Aorta (tissue), 5 donors: ENCODE measurements at places on chromosomes 13 and 19. TPM values are rescaled to one million over a fixed set of nuclear protein-coding genes. Genes with fewer than 3 reads are reported as not detected.

DNA sequence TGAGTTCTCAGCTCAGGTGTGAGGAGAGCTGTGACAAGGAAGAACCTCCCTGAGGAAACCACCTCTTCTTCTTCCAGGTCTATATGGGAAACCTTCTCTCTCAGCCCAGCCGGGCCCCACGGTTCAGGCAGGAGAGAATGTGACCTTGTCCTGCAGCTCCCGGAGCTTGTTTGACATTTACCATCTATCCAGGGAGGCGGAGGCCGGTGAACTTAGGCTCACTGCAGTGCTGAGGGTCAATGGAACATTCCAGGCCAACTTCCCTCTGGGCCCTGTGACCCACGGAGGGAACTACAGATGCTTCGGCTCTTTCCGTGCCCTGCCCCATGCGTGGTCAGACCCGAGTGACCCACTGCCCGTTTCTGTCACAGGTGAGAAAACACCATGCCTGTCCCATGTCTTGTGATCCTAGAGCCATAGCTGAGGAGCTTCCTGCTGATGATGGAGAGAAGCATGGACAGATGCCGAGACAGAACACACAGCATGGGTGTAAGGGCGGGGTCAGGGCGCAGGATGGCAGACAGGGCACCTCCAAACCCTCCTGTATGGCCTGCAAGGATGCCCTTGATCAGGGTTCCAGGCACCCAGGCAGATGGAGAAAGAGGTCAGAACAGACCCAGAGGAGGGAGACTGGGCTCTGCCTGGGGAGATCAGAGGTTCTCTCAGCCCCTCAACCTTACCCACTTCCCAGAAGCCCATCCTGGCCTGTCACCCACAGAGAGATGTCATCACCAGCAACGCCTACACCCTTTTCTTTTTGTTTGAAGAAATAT lies 5.4 kb downstream of the KIR3DL3 start:
- no peak for DNase-seq

GRCh38 chr13:78826312-78826711 lies 167.4 kb upstream of the OBI1 start:
- no peak for DNase-seq

DNA sequence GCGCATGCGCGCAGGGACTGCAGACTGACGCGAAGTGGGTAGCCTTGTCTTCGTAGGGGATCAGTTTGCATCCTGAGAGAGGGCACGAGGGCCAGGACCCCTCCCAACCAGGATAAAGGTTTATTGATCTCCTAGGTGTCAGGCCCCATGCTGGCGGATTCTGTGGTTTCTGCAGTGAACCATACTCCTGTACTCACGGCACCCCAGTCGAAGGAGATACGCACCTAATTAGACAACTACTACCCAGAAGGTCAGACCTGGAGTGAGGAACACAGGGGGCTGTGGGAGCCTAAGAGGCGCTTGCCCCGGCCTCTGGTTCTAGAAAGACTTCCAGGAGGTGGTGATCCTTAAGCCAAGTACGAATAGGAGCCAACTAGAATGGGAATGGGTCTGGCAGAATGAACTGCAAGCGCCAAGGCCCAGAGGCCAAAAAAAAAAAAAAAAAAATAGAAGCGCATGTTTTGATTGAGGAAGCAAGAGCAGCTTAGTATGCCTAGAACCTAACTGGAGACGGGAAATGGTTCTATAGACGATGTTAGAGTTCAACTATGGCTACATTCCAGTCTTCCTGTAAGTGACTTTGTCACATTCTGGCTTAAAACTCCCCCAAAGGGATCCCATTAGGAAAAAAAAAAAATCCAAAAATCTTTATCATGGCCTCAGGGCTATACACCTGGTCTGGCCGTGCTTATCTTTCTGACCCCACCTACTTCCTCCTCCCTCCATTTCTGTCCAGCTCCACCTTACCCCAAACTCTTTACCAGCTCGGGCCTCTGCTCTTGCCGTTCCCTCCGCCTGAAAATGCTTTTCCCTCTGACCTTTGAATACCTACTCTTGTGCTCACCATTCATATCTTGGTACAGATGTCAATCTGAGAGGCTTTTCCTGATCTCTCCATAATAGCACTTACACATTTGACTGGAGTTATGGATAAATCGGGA lies 902 bp upstream of the ZNF428 start:
- peak; percentile 89 for DNase-seq

The FGF22 gene
- 0.36 TPM for total RNA-seq
